NCI-H1694 treated with DMSO at 0.1 percent for 48 hours (cell line): ENCODE measurements at places on chromosomes 6 and 20.

- no peak for DNase-seq
Measured at GRCh38 chr20:48889140-48889790, 32.2 kb upstream of the ARFGEF2 start.

- no peak for DNase-seq
Measured at GRCh38 chr6:74713941-74714340, 491.9 kb downstream of the COL12A1 start.

- DNase-seq = no peak
Measured at GRCh38 chr6:63319939-63320338, at the start of gene LGSN. Gene LGSN, minus strand, starts transcription at chr6:63319983. Its CDS starts 40 bp downstream, at chr6:63319943.

GRCh38 chr6:163412341-163412740, 2.2 kb upstream of the QKI start:
- DNase-seq = no peak

DNA sequence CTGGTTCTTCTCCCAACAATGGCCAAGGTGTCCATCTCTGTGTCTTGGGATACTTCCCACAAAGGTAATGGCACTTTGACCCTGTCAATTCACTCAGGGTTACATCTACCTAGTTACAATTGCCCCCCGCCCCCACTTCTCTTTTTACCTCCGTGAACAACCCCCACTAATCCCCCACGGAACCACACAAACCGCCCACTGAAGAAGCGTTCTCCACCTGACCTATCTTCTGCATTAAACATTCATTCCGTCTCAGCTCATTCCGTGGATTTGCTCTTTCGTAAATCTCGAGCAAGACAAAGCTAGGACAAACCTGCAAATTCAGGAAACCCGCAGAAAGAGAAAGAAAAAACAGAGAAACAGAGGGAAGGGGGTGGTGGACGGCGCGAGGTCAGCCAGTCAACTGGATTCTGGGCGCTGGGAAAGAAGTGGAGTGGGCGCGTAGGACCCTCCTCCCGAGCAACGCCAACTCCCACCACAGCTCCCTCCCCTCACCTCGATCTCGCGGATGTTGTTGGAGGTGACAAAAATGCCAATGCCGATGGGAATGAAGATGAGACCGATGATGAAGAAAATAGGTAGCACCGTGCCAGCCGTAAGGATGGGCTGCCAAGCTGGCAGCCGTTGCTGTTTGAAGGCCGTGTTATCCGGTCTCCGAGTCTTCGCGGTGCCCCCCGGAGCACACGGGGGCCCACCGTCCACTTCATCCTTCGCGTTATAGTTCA, 523 bp downstream of the TMEM30A start:
- no peak for DNase-seq
